Midbrain (tissue), 1 donor: ENCODE measurements at places on chromosomes 4 and X.

DNA sequence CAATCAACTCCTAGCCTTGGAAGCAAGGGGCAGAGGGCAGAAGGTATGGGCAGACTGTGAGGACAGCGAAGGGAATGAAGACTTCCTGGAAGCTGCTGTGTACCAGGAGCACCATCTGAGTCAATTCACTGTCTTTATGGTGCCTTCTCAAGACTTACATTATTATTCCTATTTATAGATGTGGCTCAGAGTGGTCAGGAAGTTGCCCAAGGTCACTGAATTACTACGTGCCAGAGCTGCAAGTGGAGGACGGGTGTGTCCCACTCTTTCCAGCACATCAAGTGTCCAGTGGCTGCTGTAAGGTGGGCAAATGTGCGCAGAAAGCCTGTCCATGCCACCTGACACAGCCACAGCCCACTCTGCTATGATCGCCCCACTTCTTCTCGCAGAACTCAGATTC lies 32.0 kb downstream of the SMPX start:
- DNase-seq = no peak

DNA sequence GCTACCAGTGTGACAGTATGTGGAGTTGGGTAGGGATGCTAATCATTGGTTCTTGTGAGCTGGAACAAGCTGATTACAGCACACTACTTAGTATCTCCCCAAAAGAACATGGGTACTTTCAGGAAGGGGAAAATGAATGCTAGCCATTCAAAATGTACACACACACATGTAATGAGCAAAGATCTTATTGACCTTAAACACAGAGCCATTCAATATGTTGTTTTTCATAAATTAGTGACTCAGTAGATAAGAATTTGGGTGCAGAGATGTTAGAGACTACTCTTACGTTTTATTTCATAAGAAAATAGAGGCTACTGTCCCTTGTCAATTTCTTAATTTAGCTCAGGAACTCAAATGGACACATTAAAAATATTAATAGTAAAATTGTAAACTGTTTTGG lies 509.5 kb upstream of the ATOH1 start:
- no peak for DNase-seq

DNA sequence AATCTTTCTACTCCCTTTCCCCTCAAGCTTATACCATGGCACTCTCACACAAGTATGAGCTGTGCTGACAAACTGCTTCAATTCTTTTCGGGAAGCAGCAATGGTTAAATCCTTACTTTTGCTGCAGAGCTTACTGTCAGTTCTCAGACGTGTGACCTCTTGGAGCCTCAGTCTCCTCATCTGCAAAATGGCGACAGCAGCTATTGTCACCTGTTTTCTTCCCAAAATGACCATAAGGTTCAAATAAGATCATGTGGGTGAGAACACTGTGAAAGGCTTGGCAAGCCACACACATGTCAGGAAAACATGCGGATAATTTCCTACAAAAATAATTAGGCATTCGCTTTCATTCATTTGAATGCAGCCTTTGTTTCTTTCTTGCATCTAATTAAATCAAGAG lies 36.8 kb upstream of the IRF2 start:
- no peak for DNase-seq

DNA sequence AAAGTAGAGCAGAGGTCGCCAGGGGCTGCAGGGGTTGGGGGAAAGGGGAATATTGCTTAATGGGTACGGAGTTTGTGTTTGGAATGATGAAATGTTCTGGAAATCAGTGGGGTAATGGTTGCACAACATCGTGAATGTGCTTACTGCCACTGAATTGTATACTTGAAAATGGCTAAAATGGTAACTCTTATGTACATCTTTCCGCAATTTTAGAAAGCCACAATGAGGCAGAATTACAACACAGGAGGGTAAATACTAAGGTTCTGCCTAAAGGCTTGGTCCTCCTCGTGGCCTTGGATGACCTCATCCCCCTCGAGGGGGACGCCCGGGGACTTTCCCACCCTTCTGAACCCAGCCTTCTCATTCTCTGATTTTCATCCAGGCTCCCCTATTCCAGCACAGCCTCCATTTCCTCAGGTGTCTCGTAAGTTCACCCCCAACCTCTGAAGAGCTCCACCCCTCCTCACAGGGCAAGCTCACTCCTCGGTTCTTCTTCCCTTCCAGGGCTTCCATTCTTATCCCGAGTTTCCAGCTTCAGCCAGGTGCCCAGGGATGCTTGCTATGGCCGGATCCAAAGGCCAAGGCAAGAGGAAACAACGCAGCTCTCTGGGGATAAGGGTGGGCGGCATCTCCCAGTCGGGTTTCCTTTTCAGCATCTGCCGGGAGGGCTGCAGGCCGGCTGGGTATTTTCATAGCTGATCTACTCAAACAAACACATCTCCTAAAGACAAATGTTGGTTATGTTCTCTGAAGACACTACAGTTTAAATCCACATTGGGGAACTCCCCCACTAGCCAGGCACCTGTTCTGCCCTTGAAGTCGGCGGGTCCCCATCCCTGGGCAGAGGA lies 71.3 kb upstream of the ACSL1 start:
- no peak for DNase-seq

DNA sequence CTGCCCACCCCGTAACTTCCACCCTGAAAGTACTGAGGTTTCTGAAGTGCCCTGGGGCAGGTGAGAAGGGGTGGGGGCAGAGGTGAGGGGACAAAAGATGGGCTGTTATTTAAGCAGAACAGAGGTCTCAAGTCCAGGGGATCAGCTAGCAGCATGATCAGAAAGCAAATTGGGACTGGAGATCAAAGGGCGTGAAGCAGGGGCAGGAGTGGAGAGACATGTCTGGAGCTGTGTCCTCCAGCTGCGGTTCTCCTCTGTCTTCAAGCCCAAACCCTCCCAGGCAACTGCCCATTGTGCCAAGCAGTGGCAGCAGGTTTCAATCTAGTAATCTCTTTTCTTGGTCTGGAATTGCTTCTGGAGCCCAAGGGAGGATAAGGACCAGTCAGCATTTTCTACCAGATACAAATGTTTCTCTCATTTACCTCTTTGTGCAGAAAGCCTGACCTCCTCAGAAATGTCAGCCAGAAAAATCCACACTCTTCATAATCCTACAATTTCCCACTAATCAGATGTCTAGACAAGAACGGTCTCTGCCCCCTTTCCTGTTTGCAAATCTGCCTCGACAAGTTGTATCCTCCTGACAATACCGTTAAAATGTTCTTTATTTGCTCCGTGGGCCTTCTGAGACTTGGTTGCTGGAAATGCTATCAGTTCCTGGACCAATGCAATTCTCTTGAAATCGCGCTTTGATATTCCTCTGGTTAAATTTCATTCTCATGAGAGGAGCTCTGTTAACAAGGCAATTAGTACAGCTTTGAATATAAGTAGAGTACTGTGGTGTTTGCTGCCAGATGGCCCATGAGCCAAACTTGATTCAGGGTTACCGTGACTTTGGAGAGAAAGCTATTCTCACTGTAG lies 23.2 kb upstream of the RASL11B start:
- no peak for DNase-seq

GRCh38 chr4:25881193-25881592 lies 18.4 kb upstream of the SEL1L3 start:
- DNase-seq = no peak

GRCh38 chr4:187972135-187972534 lies 23.4 kb upstream of the ZFP42 start:
- no peak for DNase-seq

DNA sequence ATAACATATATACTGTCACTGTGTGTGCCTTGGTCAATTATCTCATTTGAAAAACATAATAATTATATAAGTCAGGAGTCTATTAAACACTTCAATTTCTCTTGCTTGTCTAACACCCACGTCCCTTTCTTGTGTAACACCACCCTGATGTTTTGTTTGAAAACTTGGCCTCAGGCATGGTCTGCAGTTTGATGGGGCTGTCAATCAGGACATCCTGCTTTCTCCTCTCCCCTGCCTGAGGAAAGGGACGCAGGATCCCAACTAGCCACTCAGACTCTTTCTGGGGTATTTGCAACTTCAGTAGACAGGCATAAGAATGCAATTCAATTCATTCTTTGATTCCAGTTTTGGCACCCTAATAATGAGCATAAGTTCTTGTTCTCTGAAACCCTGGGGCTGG lies 48.8 kb downstream of the DKK2 start:
- DNase-seq = no peak

- no peak for DNase-seq
These were observed 888 bp downstream of the RAB28 start for GRCh38 chr4:13483136-13483767.

DNA sequence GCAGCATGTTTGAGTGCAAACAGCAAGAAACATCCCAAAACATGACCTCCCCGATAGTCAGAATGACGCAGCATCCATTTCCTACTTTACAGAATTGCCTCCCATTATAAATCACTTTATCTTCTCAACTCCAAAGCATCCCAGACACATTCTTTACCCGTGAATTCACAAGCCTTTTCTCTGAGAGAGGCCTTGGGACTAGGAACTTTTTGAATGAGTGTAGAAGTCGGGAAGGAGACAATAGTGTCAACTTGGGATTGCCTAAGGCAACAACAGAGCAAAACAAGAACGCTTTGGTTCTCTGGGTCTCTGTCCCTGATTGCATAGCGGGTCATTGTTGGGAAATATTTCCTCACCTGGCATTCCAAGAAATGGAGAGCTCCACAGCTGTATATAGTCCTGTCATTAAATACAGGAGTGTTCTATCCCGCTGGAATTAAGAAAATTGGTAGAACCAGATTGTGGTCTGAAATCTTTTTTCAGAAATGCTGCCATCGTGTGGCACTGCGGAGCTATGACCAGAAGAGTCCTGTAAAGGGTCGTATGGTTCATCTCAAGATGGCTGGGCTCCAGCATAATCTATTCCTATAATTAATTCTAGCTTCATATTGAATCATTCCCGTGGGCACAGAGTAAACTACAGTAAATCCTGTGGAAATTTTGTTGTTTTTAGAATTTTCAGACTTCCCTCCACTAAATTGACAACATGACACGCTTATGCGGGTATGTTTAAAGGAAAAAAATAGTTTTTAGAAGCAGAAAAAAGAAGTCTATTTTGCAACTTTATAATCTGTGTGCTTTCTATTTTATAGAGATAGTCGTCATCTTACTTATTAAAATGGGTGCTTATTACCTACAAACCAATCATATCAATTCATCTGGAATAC lies 2.0 kb upstream of the SPP1 start:
- peak; percentile 73 for DNase-seq

DNA sequence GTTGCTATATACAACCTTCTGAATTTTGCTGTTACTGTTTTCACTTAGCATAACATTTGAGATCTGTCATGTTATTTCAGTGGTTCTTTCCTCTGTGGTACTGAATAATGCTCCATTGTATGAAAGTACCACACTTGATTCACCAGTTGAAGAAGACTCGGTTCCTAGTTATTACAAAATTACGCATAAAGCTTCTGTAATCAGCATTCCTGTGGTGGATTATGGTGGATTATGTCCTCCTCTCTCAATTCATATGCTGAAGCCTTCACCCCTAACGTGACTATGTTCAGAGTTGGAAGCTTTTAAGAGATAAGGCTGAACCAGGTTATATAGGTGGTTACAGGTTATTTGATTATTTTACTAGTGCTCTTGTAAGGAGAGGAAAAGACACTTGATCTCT lies 2143.5 kb upstream of the AGA start:
- DNase-seq = no peak

DNA sequence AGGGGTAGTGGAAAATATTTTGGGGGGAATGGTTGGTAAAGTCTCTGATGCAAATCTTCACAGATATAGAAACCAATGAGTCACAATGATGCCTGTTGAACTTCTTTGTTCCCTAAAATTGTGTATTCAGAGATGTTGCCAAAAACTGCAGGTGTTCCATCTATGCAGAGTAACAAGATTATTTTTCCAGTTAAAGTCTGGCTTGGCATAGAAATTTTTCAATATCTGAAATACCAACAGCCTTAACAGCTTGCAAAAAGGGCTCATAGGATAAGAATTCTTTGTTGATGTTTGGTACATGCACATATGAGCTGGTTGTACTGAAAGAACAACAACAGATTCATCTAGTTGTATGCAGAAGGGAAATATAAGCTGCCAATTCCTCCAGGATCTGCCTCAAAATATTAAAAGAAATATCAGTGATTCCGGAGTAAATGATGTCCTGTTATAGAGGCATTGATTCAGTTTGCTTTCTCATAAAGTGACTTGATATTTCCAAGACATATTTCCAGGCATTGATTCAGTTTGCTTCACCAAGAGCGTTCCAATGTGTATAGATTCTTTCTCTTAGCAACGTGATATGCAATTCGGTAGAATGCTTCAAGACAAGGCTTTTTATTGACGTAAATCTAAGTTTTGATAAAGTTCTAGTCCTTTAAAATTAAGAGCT lies 564.4 kb downstream of the TMA16 start:
- DNase-seq = no peak

GRCh38 chrX:86023811-86024210 lies 23.5 kb downstream of the CHM start:
- no peak for DNase-seq

- DNase-seq = no peak
These were observed 116.7 kb downstream of the FNIP2 start for GRCh38 chr4:158885564-158885963.
